ENCODE measurements at places on chromosomes 1 and 21. TPM values are rescaled to one million over a fixed set of nuclear protein-coding genes. Genes with fewer than 3 reads are reported as not detected.
A peak's percentile ranks its signal among the peaks of the same experiment; 100 is the strongest.

GRCh38 chr1:15578921-15579682 is 5.7 kb downstream of the AGMAT start:
- DNase-seq: no peak

GRCh38 chr21:45016406-45017038 is 57.9 kb upstream of the ADARB1 start:
- DNase-seq: no peak

GRCh38 chr1:171345536-171345935 is 31.6 kb downstream of the FMO4 start:
- no peak for DNase-seq

DNA sequence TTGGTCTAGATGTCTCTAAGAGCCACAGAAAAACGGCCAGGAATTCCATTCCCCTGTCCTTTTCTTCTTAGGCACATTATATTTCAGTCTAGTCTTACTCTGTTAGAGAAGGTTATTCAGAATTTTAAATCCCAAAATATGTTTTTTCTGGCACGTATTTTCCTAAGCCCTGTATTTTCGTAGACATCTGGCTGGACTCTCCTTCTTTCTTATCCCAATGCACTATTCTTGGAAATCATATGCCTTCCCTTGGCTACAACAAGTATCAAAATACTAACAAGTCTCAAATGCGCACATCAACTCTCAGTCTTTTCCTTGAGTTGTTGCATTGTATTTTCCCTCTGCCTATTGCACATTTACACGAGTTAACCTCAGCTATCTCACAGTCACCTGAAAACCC is 96.2 kb downstream of the DPYD start:
- no peak for DNase-seq

DNA sequence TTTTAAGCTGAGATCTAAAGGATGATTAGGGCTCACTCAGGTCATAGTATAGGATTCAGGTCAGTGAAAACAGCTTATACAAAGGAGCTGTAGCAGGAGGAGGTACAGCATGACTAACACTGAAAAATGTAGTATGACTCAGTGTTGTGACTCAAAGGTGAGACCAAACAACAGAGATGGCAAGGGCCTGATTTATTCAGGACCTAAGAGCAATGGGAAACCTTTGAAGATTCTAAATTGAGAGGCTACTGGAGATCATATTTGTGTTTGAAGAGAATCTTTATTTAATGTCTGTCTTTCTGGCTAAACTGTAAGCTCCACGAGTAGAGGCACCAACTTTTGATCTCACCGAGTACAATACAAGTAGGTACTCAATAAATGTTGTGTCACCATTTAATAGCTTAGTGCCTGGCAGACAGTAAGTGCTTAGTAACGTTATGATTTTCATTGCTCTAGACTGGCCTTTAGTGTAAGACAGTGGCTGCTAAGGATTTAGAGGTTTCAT is 43.5 kb downstream of the PRKAA2 start:
- no peak for DNase-seq

DNA sequence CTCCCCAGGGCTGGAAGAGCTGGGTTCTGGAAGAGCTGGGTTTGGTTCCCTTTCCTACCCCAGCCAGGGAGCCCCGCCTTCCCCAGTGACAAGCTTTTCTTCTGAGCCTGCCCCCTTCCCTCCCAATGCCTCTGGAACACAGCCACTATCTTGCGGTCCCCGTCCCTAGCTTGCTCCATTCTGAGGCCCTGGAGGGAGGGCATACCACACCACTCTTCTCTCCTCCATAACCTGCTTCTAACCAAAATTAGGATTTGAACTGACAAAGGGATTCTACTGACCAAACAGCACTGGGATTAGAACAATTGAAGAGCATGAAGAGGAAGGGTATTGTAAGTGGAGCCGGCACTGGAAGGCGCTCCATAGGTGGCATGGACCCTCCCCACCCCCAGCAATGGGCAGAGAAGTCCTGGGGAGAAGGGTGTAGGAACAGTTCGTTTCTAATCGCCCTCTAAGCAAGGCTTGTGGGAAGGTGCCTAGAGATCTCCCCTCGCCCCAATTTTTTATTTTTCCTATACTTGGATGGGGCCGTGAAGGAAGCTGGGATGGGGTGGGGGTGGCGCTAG is 690 bp downstream of the C1orf216 start:
- peak; percentile 74 for DNase-seq

ICOSLG gene
- 1.0 TPM for total RNA-seq

SPATA21 gene
- total RNA-seq: not detected

ZNF593OS gene
- total RNA-seq: not detected

ADAM15 gene
- total RNA-seq: 64.6 TPM
